ENCODE measurements at places on chromosomes 6 and 20.

DNA sequence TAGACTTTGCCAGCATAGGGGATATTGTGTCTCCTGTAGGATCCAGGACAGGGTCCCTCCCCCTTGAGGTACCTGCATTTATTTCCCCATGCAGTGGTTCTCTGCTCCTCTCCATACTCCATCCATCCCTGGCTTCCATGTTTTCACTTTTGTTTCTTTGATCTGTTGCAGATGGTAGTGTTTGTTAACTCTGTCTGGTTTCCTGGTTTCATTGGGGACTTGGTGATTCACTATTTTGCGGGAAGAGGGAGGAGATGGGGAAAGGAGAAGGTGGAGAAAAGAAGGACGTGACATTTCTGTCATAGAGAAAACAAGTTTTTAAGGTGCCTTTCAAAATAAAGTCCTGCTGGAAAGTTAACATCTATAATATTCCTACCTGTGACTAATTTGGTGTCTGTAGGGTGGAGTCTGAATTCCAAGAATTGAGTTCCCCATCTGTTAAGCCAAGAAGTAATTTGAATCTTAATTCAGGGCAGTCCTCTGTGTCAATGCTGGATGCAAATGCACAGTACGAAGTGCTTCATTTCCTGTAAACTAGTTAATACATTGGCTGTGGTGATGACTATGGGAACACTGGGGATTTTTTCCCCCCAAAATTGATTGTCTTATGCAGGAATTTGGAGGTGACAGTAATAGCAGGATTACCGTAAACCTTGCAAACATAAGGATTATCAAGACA is 6.9 kb upstream of the RNF144B start:
- no peak for DNase-seq

DNA sequence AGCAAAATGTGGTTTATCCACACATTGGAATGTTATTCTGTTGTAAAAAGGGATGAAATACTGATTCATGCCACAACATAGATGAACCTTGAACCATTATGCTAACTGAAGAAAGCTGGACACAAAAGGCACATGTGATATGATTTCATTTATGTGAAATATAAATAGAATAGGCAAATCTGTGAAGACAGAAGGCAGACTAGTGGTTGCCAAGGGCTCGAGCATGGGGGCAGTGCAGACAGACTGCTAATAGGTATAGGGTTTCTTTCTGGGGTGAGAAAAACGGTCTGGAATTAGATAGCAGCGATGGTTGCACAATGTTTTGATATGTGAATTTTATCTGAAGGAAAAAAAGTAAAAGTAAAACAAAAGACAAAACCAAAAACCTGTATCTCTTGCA is 54.6 kb upstream of the FNDC1 start:
- DNase-seq, result no peak

- DNase-seq, result no peak
These were observed 50.2 kb upstream of the NOP56 start for GRCh38 chr20:2602046-2602735.

- no peak for DNase-seq
These were observed 8.8 kb upstream of the FBXO30 start for GRCh38 chr6:145823328-145823944.

DNA sequence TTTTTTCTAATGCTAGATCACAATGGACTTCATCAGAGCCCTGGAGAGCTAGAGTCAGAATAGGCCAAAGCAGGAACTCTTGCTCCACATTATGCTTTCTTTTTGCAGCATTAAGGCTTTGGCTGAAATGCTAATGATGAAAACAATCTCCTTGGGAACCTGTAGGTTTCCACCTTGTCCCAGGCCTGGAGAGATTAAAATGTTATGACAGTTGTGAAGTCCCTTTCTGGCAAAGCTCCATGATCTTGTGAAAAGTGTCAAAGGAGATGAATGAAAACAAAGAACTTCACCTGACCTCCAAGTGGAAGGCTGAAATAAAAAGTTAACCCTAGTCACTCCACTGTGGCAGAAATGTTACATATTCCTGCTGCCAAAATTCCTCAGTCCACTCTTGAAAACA is 64.0 kb upstream of the LRRC1 start:
- DNase-seq, result no peak

- no peak for DNase-seq
These were observed 123.8 kb upstream of the AKIRIN2 start for GRCh38 chr6:87825821-87826221.

- DNase-seq, result no peak
These were observed 225.8 kb upstream of the SOX4 start for GRCh38 chr6:21367649-21368154.

DNA sequence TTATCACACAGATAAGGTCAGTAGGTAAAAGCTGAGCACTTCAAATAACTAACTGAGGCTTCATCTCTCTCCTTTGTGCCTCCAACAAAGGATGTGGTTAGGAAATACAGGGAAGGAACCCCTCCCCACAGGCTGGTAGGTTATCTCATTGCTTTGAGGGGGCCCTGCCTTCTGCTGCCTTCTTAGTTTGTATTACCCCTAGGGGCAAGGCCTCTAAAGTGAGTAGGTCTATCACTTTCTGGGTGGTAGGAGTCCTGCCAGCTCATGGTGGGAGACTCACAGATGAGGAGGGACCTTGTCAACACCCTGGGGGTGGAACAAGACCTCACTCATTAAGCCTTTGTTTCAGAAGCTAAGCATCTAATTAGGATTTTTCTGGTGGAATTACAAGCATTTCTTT is 34.6 kb downstream of the EDN1 start:
- DNase-seq, result no peak

DNA sequence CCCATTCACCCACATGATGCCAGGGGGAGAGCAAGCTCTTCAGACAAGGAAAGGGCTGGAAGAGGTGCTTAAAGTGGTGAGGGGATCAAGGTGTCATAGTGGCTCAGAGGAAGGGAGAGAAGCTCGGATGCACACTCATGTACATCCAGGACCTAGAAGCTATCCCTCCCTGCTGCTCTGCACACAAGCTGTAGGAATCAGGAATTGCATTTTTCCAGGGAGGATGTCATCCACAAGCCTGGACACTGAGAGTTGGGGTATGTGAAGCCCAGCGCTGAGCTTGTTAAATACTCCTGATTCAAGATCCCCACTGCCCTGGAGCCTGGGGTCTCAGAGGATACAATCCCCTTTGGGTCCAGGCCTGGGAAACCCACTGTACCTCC is 85.8 kb upstream of the CCDC167 start:
- no peak for DNase-seq

DNA sequence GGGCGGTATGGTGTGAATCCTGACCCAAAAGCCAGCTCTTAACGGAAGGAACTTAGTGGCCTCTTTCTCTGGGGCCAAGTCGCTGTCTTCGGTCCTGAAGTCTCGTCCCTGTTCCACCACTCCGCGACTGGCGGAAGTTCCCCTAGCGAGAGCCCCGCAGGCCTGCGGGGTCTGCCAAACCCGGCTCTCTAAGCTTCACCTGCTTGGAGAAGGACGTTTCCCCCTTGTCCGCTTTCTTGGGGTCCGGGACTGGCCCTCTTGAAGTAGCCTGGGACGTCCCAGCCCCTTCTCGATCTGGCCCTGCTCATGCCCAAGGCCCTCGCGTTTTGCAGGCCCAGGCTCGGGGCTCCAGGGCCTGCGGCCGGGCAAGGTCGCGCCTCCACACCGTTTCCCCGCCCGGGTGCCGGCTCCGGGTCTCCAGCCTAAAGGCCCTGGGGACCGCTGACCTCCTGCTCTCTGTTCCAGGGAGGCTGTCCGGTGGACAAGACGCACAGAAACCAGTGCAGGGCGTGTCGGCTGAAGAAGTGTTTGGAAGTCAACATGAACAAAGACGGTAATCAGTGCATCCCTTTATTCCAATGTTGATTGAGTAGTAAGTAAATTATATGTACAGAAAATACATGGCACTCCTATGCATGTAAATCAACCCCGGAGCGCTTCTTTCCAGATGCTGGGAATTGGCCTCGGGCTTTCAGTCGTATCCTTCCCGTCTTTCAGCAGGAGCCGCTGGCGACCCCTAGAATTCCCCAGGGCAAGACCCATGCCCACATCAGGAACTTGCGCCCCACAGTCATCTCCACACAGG is 8.8 kb downstream of the NR2E1 start:
- DNase-seq, result no peak

- DNase-seq, result no peak
These were observed 92.6 kb upstream of the PREP start for GRCh38 chr6:105495515-105495914.

DNA sequence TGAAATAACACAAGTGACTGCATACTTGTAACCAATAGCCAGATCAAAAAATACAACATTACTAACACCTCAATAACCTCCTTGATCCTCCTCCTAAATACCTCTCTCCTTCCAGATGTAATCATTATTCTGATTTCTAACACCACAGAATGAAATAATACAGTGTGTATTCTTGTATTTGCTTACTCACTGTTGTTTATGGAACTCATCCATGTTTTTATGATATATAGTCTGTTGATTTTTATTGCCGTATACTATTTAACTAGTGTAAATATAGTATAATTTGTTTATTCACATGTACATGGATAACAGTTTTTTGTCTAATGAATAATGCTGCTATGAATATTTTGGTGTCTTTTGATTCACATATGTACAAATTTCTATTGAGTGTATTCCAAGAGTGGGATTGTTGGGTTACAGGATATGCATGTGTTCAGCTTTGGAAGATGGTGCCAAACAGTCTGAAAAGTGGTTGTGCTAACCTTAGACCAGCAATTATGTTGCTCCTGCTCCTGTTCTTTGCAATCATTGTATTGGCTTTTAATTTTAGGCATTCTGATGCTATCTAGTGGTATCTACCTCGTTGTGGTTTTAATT is 11.5 kb downstream of the TTK start:
- no peak for DNase-seq

DNA sequence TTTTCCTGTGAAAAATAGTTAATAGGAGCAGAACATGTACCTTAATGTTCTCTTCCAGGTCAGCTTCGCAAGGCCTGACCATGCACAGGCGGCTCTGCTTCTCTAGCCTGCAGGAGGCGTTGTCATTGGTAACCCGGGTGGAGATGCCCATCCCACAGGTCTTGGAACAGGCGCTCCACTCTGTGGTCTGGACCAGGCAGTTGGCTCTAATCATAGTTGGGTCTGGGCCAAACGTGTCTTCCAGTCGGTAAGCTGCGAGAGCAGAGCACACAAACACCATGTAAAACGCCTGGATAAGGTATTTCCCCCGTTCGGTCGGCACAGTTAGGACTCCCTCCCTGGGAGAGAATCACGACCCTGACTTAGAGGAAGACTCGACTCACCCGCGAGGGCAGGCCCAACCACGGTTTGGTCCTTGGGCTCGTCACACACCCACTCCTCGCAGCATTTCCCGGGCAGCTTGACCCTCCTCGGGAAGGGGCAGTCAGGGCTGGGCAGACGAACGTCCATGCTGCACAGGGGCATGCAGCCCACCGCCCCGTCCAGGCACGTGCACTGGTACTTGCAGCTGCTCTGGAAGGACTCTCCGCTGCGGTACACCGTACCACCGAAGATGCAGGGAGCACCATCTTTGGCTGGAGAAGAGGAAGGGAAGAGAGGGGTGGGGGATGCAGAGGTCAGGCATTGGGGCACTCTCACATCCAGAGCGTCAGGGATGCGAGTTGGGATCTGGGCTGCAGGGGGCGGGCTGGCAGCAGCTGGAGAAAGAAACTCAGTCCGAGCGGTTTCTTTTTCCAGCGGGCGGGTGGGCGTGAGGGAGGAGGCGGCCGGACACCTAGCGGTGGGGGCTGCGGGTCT is 1.0 kb downstream of the CCN2 start:
- DNase-seq, result no peak

DNA sequence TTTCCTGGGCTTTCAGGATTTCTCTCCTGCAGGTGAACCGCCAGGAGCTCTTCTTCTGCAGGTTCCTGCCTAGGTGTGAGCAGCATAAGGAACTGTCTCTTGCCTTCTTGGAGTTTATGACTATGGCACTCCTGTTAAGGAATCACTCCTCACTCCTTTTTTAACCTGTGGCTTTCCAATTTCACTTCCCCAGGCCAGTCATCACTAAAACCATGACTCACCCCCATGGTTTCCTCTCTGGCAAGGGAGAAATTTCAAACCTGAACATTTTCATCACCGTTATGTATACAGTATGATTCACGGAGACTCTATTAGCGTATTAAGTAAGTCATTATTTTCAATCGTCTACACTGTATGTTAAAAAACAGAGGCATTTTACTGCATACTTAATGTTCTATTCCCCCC is 78.2 kb upstream of the ARID1B start:
- no peak for DNase-seq

GRCh38 chr6:170189236-170189635 is 101.6 kb downstream of the DLL1 start:
- DNase-seq, result no peak

GRCh38 chr6:87210979-87211378 is 55.6 kb downstream of the ZNF292 start:
- no peak for DNase-seq

DNA sequence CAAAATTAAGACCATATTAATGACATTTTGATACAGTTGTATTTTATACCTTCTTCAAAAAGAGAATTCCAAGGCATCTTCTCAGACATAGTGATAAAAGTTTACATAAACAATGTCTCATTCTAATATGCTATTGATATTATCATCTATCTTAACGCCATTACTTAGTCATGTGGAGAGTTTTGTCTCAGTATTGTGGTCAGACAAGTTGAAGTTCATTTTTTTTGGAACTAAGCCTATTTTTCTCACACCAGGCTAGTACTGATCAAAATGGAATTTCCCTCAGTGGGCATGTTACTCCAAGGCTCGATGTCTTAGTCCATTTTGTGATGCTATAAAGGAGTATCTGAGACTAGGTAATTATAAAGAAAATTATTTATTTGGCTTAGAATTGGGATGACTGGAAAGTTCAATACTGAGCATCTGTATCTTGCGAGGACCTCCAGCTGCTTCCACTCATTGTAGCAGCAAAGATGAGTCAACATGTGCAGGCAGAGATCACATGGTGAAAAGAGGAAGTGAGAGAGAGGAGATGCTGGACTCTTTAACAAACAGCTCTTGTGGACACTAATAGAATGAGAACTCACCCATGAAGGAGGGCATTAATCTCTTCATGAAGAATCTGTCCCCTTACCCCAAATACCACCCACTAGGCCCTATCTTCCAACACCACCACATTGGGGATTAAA is 825.5 kb upstream of the MANEA start:
- no peak for DNase-seq

GRCh38 chr20:52590100-52590499 is 382.1 kb upstream of the TSHZ2 start:
- no peak for DNase-seq

- DNase-seq, result no peak
These were observed 306.0 kb downstream of the EYA4 start for GRCh38 chr6:133547136-133547535.

DNA sequence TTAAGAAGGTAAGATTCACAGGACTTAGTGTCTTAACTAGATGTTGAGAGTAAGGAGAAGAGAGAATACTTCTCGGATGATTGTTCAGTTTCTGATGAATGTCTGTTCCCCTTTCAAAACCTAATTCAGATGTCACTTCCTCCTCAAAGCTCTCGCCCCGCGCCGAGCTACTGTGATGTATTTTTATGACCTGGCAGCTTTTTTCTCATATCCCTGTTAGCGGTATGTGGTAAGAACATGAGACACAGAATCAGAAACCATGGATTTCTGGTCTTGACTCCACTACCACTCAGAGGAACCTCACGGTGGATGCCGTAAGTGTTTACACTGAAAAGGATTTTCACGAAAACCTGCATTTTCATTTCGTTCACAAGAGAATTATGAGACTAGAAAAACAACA is 48.4 kb downstream of the CEP43 start:
- no peak for DNase-seq
